ENCODE measurements at places on chromosomes 1 and 21.

DNA sequence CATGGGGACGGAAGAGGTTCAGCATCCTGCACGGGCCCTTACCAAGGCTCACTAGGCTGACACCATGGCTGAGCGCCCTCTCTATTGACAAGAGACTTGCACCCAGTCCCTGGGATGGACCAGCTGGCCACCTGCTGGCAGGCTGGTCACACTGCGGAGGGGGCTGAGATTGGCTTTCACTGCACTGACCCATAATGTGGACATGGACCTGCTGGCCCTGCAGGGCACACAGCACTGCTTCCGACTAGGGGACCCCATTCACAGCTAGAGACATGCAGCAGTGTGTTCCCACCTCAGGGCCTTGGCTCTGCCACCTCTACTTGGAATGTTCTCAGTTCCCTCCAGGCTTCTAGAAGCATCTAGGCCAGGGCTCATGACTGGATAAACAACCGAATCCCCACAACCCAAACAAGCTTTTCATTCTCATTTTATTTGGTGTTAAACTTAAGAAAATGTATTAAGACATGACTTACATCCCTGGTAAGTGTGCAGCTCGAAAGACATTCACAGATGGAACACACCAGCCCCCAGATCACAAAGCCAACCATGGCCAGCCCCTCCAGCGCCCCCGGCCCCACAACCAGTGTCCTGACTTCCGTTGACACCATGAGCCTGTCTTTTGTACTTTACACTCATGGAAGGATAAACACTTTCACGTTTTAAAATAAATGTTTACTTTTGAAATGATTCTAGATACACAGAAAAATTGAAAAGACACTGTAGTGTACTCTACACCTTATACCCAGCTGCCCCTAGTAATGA is 9.3 kb upstream of the SRARP start:
- no peak for DNase-seq

DNA sequence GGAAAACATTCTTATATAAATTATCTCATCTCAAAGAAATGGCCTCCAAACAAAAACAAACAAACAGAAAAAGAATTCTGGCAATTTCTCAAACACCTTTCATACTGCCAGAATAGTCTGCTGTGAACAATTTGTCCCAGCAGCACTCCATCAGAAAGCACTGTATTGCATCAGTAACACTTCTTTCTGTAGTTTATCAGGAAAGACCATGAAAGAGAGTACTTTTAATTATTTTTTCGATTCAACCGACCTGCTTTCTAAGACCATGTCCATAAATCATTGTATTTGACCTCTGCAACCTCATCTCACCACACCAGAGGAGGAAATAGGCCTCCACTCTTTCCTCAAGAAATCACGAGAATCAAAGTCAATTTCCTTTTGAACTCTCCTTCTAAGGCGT is 1579.9 kb downstream of the MRPL39 start:
- no peak for DNase-seq

DNA sequence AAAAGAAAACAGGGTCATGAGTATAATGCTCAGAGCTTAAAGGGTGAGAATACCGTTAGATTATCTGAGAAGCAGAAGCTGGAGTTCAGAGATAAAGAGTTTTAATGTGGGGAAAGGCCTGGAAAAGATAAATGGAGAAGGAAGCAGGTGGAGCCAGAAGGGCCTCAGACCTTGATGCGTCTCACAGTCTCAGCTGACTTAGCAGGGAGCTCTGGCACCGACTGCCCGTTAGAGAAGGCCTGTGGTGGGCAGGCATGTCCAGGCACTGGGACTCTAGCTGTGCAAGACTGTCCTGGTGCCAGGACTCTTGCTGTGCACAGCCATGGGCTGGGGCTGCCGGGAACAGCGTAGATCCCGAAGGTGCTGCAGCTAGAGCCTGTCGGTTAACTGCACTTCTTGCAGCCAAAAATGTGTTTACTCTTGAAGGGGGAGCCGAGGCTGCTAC is 3.8 kb upstream of the SLAMF9 start:
- no peak for DNase-seq

- no peak for DNase-seq
Observed at GRCh38 chr21:43809853-43810504, 20.6 kb downstream of the RRP1 start.

- peak; percentile 6 for DNase-seq
Observed at GRCh38 chr1:12604114-12604874, 13.7 kb downstream of the DHRS3 start.

DNA sequence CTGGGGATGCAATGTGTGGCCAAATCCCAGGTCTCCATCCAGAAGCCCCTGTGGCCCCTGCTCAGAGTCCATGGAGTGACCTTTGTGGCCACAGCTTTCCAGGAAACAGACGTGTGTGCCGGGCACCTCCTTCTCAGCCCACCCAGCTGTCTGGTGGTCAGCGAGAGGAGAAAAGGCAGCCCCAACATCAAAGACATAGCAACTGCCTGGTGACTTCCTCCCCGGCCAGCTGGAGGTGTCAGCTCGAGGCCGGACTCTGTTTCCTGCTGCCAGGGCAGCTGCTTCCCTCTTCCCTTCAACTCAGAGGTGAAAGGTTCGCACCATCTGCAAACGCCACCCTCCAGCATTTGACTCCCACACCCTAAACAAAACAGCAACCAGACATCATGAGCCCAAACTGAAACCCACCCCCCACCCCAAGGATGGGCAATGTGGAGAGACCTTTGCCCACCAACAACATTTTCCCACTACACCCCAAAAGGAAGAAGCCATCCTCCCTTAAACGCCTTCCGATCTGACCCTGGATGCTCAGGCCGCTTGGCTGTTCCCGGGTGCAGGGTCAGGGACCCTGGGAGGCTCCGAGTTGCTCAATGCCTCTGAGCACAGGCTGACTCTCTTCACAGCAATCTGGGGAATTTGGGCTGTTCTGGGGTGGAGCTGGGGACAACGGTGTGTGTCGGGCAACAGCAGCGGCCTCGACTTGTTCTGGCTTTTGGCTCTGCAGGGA is 162.3 kb downstream of the PSMG1 start:
- no peak for DNase-seq

GRCh38 chr1:3807769-3808168 is 11.5 kb upstream of the LRRC47 start:
- no peak for DNase-seq

GRCh38 chr1:117810553-117810952 is 118.9 kb downstream of the GDAP2 start:
- DNase-seq: no peak

DNA sequence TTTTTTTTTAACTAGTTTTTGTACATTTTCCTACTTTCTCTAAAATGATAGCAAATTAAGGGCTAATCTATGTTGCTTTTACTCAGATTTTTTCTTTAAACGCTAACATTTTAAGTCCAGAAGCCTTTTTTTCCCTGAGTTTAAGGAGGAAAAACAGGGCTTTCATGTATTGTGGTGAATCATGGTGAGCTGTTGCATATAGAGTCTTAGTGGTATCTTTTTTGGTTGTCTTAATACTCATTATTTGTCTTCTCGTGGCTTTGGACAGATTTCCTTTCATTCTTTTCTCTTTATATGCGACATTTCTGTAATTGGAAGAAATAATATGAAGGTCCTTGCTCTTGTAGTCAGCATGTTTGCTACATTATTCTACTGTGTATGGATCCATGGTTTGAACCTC is 1015.6 kb downstream of the PLA2G4A start:
- DNase-seq: no peak

- no peak for DNase-seq
Observed at GRCh38 chr1:117664314-117664713, 58.5 kb downstream of the TENT5C start.

GRCh38 chr1:163120372-163120771 is 51.2 kb downstream of the RGS4 start:
- no peak for DNase-seq

DNA sequence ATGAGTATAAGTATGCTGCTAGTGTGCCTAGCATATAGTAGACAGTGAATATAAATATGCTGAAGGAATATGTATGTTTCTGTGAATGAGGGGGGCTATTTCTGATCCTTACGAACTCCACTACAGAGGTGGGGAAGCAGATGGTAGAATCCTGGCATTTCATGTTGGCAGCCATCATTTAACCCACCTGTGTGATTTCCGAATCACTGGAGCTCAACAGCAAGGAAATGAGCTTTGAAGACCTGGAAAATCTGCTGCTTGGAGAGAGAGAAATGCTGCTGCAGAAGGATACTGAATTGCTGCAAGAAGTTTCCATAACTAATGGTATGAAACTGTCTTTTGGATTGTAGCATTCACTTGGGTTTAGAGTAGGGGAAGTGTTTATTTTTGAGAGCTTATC is 83.5 kb downstream of the RABGAP1L start:
- no peak for DNase-seq

DNA sequence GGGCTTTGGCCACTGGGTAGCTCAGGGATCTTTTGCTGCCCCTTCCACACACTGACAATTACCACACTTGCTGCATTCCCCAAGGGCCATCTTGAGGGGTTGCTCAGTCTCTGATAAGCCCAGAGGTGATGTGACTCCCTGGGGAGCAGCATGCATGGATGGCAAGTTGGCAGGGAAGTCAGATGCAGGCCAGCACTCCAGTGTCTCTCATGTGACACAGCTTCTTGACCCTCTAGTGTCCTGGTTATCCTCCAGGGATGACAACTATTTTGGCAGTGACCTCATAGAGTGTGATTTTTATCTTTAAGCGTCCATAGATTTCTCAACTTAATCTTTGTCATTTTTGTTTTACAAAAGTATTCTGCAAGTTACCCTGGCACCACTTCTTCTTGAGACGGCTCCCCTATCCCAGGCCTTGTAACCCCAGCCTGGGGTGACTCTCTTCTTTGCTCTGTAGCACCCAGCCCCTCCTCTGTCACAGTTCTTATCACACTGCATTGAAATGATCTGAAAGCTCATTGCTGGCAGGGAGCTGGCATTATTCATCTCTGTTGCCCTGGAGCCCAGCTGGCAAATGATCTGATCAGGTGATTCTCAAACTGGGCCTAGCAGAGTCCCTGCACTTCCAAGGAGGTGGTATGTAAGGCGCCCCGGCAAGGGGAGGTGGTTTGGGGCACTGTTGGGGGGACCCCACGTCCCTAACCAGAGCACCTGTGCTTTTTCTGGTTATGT is 72.6 kb downstream of the TENT5C start:
- no peak for DNase-seq

DNA sequence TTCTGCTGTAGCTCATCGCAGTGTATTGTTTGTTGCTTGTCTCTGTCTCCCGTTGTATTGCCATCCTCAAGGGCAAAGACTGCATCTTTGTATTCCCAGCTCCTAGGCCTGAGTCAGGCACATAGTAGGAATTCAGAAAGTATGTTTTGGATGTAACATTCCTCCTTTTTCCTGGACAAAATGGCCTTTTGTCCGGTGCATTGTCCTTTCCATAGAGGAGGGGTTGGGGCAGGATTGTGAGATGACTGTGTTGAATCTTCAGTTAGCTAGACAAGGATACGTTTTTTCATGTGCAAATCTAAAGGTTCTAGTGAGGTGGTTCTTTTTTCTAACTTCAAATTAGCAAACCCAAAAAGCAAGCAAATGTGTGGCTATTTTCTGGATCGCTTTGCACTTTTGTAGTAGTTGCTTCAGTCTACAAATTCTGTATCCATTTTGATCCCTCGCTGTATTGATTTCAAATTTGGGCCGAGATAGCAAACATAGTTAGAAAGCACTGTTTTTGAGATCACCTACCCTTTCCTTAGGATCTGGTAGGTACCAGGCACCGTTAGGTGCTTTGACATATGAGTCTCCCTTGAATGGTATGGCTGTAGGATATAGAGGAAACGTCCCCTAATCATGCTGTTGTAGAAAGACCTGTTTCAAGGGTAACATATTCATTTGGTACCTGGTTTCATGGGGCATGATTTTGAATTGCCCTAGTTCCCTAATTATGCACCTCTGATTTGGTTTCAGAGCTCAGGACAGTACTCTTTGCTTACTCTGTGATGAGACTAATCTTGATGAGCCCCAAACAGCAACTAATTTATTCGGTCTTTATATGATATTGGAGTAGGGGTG is 1.2 kb downstream of the PPP1R8 start:
- DNase-seq: no peak
